ENCODE measurements at places on chromosomes 12 and 14. TPM values are rescaled to one million over a fixed set of nuclear protein-coding genes. Genes with fewer than 3 reads are reported as not detected.

GRCh38 chr12:119624966-119625365 lies 31.4 kb downstream of the TMEM233 start:
- no peak for DNase-seq
- H3K4me3 ChIP-seq: no peak overlapping the region
- no peaks in the 10 kb centered on the region for H3K4me1 ChIP-seq
- H3K27me3 ChIP-seq: no peaks in the 10 kb centered on the region

- H3K36me3 ChIP-seq: no peaks in the 10 kb centered on the region
- peaks cover 14% of the 10 kb centered on the region for H3K4me1 ChIP-seq
- peak; percentile 84 for DNase-seq
- no peak overlapping the region for H3K27ac ChIP-seq
- no peaks in the 10 kb centered on the region for H3K27me3 ChIP-seq
Observed at GRCh38 chr12:95117178-95117599, 43.8 kb upstream of the NR2C1 start.

Gene COX8C
- 0.33 TPM for total RNA-seq

DNA sequence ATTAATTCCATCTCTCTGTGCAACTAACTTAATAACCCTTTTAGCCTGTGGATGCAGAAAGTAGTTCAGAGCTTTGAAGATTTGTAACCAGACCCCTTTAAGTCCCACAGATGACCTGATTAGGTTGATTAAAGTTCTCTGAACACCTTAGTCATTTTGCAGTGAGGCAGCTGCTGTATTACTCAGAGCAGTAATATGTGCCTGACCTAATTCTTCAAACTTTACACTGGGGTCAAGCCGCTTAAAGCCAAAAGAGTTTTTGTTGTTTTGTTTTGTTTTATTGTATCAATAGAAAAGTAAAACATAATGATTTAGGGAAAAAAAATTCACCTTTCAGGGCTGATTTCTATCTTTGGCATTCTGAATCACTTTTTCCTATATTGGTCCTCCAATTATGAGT lies 78.6 kb upstream of the PLEKHG7 start:
- H3K4me1 ChIP-seq: no peaks in the 10 kb centered on the region
- no peak overlapping the region for H3K27ac ChIP-seq
- DNase-seq: peak; percentile 51
- no peaks in the 10 kb centered on the region for H3K27me3 ChIP-seq

DNA sequence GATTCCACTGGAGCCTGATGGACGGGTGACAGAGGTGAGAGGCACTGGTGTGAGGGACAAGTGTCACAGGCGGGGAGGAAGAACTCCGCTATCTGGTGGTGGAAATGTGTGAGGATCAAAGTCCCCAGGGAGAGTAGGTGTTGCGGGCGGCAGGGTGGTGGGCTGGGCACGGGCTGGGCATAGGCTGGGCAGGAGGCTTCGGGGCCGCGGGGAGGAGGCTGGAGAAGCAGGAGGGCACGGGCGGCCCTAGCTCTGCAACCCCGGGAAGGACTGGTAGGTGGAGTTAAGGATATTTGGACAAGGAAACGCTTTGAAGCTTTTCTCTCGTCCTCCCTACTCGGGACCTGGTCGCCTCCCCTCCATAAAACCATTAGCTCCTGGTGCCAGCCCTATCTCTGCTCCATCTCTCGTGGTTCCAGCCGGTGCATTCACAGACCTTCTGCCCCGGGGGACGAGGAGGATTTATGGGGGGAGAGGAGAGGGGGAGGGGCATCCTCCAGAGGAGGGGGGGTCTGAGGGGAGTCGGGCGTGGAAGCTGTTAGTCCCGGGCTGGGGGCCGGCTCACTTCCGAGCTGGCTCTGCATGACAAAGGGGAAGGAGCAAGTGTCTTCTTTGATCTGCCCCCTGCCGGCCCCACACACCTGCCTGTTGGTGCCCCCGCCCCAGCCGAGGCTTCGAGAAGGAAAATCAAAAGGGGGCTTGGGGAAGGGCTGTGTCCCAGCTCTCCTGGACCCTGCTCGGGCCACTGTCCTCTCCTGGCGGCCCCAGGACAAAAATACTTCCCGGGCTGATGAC lies 504 bp downstream of the WNT5B start:
- H3K36me3 ChIP-seq: peaks cover 4% of the 10 kb centered on the region
- H3K4me3 ChIP-seq: peak overlapping the region; percentile 49
- DNase-seq: no peak
- no peaks in the 10 kb centered on the region for H3K27me3 ChIP-seq
- H3K4me1 ChIP-seq: peaks cover 15% of the 10 kb centered on the region

DNA sequence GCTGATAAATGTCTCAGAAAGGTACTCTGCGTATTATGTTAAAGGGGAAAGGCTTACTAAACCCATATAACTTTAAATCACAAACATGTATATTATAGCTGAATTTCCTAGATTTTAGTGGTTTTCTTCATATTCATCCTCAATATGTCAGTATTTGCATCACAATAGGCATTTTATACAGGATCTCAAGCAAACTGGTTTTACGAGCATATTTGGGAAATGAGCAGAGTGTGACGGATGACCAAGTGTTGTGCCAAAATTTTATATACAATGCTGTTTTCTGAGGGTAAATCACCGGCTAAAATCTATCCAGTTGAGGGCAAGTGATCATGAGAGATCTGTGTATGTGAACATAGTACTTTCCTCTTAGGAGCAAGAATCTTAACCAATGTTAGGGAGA lies 8.4 kb downstream of the CPM start:
- DNase-seq: no peak
- H3K36me3 ChIP-seq: no peaks in the 10 kb centered on the region
- H3K4me3 ChIP-seq: no peak overlapping the region
- H3K4me1 ChIP-seq: no peaks in the 10 kb centered on the region

GRCh38 chr12:54287261-54288157 lies 7.0 kb downstream of the HNRNPA1 start:
- peaks cover 6% of the 10 kb centered on the region for H3K4me1 ChIP-seq
- no peak overlapping the region for H3K27ac ChIP-seq
- no peak for DNase-seq
- H3K4me3 ChIP-seq: no peak overlapping the region
- H3K27me3 ChIP-seq: no peaks in the 10 kb centered on the region

GRCh38 chr14:55451398-55451797 lies 11.0 kb upstream of the TBPL2 start:
- peaks cover 24% of the 10 kb centered on the region for H3K4me1 ChIP-seq
- DNase-seq: no peak
- no peaks in the 10 kb centered on the region for H3K27me3 ChIP-seq
- no peak overlapping the region for H3K4me3 ChIP-seq
- no peak overlapping the region for H3K27ac ChIP-seq

- no peak overlapping the region for H3K27ac ChIP-seq
- no peaks in the 10 kb centered on the region for H3K36me3 ChIP-seq
- no peaks in the 10 kb centered on the region for H3K27me3 ChIP-seq
- no peak overlapping the region for H3K4me3 ChIP-seq
Observed at GRCh38 chr12:79174626-79175025, 310.1 kb downstream of the SYT1 start.

GRCh38 chr12:98126637-98127335 lies 388.6 kb upstream of the TMPO start:
- no peak for DNase-seq
- H3K36me3 ChIP-seq: no peaks in the 10 kb centered on the region
- no peaks in the 10 kb centered on the region for H3K4me1 ChIP-seq

- H3K27ac ChIP-seq: no peak overlapping the region
- peak; percentile 30 for DNase-seq
- no peaks in the 10 kb centered on the region for H3K27me3 ChIP-seq
- H3K4me3 ChIP-seq: no peak overlapping the region
- H3K36me3 ChIP-seq: no peaks in the 10 kb centered on the region
- H3K4me1 ChIP-seq: peaks cover 12% of the 10 kb centered on the region
Observed at GRCh38 chr12:24364921-24365320, 415.5 kb upstream of the SOX5 start.

Gene TMEM132C
- under 0.01 TPM for total RNA-seq

GRCh38 chr12:89328151-89329030 lies 23.9 kb downstream of the DUSP6 start:
- H3K4me1 ChIP-seq: no peaks in the 10 kb centered on the region
- DNase-seq: no peak
- H3K4me3 ChIP-seq: no peak overlapping the region
- H3K36me3 ChIP-seq: no peaks in the 10 kb centered on the region
- H3K27me3 ChIP-seq: no peaks in the 10 kb centered on the region
- H3K27ac ChIP-seq: no peak overlapping the region

- no peak overlapping the region for H3K27ac ChIP-seq
- no peaks in the 10 kb centered on the region for H3K27me3 ChIP-seq
- DNase-seq: no peak
- H3K4me1 ChIP-seq: peaks cover 3% of the 10 kb centered on the region
Observed at GRCh38 chr12:6834873-6835272, 5.9 kb upstream of the GNB3 start.

GRCh38 chr12:80156306-80156705 lies 57.0 kb downstream of the OTOGL start:
- H3K36me3 ChIP-seq: no peaks in the 10 kb centered on the region
- H3K27ac ChIP-seq: no peak overlapping the region
- H3K27me3 ChIP-seq: no peaks in the 10 kb centered on the region
- H3K4me1 ChIP-seq: no peaks in the 10 kb centered on the region

DNA sequence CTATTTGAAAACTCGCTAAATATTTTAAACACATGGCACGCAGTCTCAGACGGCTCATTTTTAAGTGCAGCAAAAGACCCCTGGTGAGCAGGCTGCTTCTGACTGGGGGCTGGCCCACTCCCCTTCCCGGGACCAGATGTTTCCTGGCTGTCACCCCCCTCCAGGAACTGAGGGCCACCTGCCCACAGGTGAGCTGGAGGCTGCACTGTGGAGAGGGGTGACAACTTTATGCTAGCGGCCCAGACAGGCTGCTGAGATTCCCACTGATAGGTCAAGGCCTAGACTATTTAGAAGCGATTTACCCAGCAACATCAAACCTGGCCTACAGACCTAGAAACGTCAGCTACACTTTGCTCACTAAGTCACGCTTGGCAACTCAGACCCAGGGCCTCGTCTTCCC lies 92.1 kb downstream of the BCL11B start:
- no peaks in the 10 kb centered on the region for H3K4me1 ChIP-seq
- no peaks in the 10 kb centered on the region for H3K36me3 ChIP-seq
- no peak overlapping the region for H3K27ac ChIP-seq
- DNase-seq: no peak
- no peaks in the 10 kb centered on the region for H3K27me3 ChIP-seq

Gene TMTC3
- 32.5 TPM for total RNA-seq

- DNase-seq: no peak
- H3K4me1 ChIP-seq: no peaks in the 10 kb centered on the region
Observed at GRCh38 chr12:2904260-2904659, 13.6 kb downstream of the TULP3 start.

- H3K4me1 ChIP-seq: peaks cover 7% of the 10 kb centered on the region
- no peaks in the 10 kb centered on the region for H3K36me3 ChIP-seq
- no peak overlapping the region for H3K27ac ChIP-seq
- DNase-seq: no peak
- H3K4me3 ChIP-seq: no peak overlapping the region
Observed at GRCh38 chr12:24038211-24038997, 88.9 kb upstream of the SOX5 start.

DNA sequence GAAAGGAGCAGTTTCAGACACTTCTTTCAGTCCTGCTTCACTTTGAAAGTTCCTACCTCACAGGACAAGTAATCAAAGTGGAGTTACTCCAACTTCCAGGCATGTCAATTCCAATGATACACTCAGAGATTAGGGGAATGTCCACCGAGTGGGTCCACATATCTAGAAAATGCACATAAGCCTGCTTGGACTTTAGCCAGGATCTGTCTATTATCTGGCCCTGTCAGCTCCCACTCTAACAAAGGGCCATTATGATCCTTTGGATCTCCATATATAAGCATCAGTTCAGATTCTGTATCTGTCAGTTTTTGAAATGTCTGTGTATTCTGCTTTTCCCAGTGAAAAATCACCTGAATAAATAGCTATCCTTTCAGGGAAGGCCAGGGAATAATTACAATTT lies 112.9 kb upstream of the ATXN7L3B start:
- no peaks in the 10 kb centered on the region for H3K36me3 ChIP-seq
- no peak overlapping the region for H3K27ac ChIP-seq
- H3K4me1 ChIP-seq: no peaks in the 10 kb centered on the region
- H3K27me3 ChIP-seq: no peaks in the 10 kb centered on the region
- no peak overlapping the region for H3K4me3 ChIP-seq

DNA sequence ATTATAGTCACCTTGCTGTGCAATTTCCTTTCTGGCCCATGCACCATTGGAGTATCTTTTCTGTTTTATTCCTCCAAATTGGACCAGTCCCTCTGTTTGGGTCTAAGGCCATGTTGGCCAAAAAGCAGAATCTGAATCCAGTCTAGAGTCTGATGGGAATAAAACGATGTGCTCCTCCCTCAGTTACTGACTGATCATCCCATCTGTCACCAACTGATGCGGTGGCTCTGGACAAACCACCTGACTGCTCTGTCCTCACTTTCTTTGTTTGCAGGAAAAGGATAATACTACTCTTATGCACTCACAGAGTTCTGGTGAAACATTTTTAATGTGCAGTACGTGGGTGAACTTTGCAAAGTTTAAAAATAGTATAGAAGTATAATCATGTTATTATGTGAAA lies 120.2 kb upstream of the HIF1A start:
- H3K27ac ChIP-seq: no peak overlapping the region
- H3K36me3 ChIP-seq: no peaks in the 10 kb centered on the region
- no peak overlapping the region for H3K4me3 ChIP-seq
- H3K27me3 ChIP-seq: no peaks in the 10 kb centered on the region
- DNase-seq: no peak
- peaks cover 11% of the 10 kb centered on the region for H3K4me1 ChIP-seq

Gene TOMM20L
- total RNA-seq: not detected

- no peak overlapping the region for H3K27ac ChIP-seq
- peak; percentile 42 for DNase-seq
- H3K4me1 ChIP-seq: peaks cover 2% of the 10 kb centered on the region
- no peaks in the 10 kb centered on the region for H3K36me3 ChIP-seq
- H3K27me3 ChIP-seq: no peaks in the 10 kb centered on the region
Observed at GRCh38 chr14:64410084-64410774, 22.1 kb downstream of the MTHFD1 start.

GRCh38 chr12:65742018-65743010 lies 82.0 kb upstream of the HMGA2 start:
- DNase-seq: peak; percentile 53
- no peaks in the 10 kb centered on the region for H3K36me3 ChIP-seq
- H3K27ac ChIP-seq: peak overlapping the region; percentile 82
- peak overlapping the region; percentile 80 for H3K4me3 ChIP-seq
- no peaks in the 10 kb centered on the region for H3K4me1 ChIP-seq
- H3K27me3 ChIP-seq: no peaks in the 10 kb centered on the region

Gene LRRC43
- total RNA-seq: 1.8 TPM
